ENCODE measurements at places on chromosomes 1 and 21. TPM values are rescaled to one million over a fixed set of nuclear protein-coding genes. Genes with fewer than 3 reads are reported as not detected.

DNA sequence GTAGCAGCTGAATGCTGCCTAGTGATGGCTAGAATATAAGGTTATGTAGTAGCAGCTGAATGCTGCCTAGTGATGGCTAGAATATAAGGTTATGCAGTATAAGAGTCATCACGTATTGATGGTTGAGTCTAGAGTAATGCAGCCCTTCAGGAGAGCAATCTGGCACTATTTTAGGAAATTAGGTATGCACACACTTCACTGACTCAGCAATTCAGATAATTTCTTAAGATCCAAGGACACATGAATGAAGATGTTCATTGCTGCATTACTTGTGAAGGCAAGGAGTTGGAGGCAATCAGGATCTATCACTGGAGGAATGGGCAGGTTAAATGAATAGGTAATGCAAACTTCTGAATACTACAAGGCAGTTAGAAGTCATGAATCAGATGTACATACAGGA lies 13.6 kb downstream of the LTN1 start:
- DNase-seq, result no peak

GRCh38 chr1:228372183-228373003 lies 34.2 kb downstream of the TRIM11 start:
- no peak for DNase-seq

- DNase-seq, result no peak
Observed at GRCh38 chr1:241610056-241610815, 29.9 kb downstream of the CHML start.

DNA sequence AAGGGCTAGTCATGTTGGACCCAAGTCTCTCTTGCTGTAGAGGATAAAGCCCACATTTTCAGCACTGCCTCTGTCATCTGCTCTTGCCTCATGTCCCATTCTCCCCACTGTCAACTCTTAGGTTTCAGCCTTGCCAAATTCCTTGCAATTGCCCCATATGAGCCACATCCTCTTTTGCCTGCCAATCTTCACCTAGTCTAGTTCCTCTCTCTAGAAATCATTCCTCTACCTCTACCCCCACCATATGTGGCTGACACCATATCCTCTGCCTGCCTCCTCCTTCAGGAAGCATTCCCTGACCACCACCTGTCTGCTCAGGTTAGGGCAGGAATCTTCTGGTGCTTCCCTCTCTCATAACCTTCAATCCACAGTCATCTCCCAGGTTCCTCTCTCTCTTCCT lies 38.2 kb downstream of the SLC9A1 start:
- no peak for DNase-seq

DNA sequence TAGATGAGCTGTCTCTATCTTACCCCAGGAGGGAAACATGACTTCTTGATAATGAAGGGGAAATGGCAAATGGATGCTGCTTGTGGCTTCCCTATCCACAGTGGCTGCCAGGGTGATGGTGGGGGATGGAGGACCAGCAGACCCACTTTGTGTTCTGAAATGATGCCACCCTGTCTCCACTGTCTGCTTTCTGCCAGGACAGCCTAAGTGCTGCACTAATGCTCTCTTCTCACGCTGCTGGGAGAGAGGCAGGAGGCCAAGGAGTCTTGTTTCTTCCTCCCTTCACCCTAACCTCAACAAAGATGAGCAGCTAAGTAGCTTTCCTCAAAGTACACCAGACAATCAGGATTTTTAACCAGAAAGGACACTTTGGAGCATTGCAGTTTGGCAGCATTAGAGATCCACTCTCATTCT lies 36.6 kb downstream of the XCL1 start:
- no peak for DNase-seq

DNA sequence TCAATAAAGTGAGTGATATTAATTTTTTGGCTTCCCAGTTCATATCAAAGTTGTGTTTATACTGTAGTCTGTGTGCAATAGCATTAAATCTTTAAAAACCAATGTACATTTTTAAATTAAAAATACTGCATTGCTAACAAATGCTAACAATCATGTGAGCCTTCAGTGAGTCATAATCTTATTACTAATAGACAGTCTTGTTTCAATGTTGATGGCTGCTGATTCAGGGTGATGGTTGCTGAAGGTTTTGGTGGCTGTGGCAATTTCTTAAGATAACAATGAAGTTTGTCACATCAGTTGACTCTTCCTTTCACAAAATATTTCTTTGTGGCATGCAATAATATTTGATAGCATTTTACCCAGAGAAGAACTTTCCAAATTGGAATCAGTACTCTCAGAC lies 109.0 kb downstream of the ZMYM4 start:
- DNase-seq, result no peak

- no peak for DNase-seq
Observed at GRCh38 chr21:29264721-29265120, 34.0 kb upstream of the BACH1 start.

DNA sequence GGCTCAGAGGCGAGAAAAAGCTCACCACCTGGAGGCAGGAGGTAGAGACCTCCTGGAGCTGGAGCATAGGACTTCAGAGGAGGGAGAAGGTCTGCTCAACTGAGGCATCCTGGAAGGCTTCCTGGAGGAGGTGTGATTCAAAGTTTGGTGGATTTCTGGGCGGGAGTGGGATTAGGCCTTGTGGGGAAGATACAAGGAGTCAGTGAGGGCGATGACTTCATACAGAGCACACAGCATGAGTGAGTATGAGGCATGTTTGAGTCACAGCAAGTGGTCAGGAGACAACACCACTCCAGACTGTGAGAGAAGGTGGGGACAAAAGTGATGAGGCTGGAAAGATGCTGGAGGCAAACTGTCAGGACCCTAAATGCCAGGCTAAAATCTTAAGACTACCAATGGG lies 77.6 kb downstream of the MATN1 start:
- no peak for DNase-seq

- no peak for DNase-seq
Observed at GRCh38 chr1:64171797-64172281, 31.6 kb upstream of the UBE2U start.

- no peak for DNase-seq
Observed at GRCh38 chr1:113684153-113684541, 75.1 kb downstream of the PHTF1 start.

DNA sequence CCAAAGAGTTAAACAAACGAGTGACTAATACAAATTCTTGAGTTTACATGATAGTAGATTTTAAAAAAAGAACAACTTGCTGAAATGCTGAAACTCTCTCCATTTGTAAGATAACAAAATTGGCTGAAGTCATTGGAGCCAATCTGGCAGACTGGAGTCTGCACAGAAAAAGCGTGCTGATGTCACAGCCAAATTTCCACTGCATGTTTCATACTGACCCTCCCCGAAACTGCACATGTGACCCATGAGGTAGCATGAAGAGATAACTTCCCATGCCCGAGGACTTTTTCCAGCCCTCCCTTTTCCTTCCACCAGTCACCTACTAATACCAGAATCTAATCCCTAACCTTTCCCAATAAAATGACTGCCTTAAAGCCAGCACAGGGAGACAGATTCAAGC lies 1.2 kb upstream of the LELP1 start:
- DNase-seq, result no peak

GRCh38 chr1:92972409-92973129 lies 11.3 kb upstream of the DIPK1A start:
- DNase-seq, result no peak

DNA sequence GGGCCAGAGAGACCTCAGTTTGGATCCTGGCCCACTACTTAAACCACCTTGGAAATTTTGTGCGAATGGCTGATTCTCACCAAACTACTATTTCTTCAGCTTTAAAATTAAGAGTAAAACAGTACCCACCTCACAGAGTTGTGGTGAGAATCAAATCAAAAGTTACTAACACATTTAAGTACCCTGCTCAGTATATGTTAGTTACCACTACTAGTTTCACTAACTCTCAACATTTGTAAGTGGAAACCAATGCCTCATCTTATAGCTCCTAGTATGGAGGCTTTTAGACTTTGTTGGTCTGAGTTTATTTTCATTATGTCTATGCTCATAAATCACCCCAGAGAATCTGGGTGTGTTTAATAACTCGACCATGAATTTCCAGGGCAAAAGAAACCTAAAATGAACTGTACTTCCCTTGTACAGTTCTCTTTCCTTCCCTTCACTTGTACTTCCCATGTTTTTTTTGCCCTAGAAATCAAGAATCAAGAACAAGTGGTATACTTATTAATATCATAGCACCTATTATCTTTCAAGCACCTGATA lies 11.6 kb upstream of the SERBP1 start:
- no peak for DNase-seq

Gene CYP4Z1
- total RNA-seq, result not detected

Gene SERINC2
- 45.4 TPM for total RNA-seq

Gene FCRLB
- total RNA-seq, result 0.59 TPM

Gene IQGAP3
- 13.9 TPM for total RNA-seq

Gene LCE6A
- total RNA-seq, result not detected

Gene OPN3
- total RNA-seq, result 15.1 TPM

Gene KTI12
- 9.4 TPM for total RNA-seq

Gene CFHR2
- total RNA-seq, result not detected

Gene KRTAP10-2
- total RNA-seq, result not detected
